ENCODE measurements at places on chromosomes 2 and 18. TPM values are rescaled to one million over a fixed set of nuclear protein-coding genes. Genes with fewer than 3 reads are reported as not detected.

Gene DLX1
- not detected for total RNA-seq

DNA sequence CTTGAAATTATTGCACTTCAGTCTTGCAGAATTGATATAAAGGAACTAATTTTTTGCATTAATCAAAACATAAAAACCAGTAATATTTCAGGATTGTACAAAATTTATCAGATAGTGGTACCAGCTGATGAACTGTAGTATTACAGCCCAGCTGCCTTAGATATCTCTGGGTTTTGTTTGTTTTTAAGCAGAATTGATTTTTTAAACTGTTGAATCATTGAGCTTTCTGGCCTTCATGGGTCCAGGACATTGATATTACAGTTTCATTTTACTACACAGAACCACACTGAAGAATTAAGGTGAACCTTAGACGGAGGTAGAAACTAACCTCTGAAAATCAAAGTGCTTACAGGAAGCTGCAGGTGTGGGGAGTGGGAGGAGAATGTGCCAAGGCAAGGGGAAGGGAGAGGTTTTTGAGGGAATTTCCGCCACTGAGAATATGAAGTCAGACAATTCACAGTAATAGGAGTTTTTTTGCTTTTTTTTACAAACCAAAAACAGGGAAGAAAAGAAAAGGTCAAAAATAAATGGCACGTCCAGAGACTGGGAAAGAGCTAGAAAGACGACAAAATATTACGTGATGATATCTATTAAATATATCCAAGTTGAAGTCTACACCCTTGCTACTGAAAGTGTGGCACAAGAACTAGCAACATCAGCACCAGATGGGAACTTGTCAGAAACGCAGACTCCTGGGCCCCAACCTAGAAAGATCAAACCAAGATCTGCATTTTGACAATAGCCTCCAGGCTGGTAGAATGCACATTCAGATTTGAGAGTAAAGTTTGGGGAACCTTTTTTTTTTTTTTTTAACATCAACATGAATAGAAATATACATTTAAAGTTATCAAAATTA, 40.8 kb upstream of the SPAG16 start:
- DNase-seq: no peak

GRCh38 chr2:233015019-233015645, 2.1 kb upstream of the NGEF start:
- no peak for DNase-seq

Gene C1GALT1C1L
- not detected for total RNA-seq

Gene MPP4
- not detected for total RNA-seq

GRCh38 chr2:152710713-152711112, 6.5 kb downstream of the PRPF40A start:
- no peak for DNase-seq

Gene CRACDL
- not detected for total RNA-seq

DNA sequence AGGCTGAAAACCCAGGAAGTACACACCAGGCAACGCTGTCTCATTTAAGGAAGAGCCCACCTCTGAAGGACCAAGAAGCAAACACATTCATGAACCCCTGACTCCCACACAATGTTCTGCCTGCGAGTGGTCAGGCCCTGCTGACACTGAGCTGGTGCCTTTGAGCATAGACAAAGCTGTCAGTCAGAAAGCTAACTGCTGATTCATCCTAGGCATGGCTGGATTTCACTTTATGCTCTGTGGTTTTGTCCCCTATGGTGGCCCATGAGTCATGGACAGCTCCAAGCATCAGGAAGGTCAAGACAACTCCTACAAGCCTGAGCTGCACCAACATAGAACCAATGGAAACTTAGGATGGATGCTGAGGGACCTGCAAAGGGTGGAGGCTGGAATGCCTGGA, 78.9 kb downstream of the UXS1 start:
- no peak for DNase-seq

DNA sequence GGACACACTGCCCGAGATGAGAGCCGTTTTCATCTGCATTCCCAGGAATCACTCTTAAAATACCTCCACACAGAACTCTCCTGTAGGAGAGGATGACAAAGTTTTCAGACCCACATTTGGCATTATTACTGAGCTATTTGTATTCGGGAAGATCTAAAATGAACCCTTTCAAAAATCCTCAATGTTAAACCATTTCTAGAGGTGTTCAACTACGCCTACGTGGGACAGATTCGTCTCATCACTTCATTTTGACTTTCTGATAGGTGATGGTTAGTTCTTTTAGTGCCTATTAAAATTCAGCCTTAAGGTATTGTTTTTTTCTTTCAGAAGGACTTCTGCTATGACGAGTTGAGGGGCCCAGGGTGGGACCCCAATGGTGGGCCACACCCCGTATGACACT, 71.4 kb upstream of the MGAT4A start:
- DNase-seq: no peak

DNA sequence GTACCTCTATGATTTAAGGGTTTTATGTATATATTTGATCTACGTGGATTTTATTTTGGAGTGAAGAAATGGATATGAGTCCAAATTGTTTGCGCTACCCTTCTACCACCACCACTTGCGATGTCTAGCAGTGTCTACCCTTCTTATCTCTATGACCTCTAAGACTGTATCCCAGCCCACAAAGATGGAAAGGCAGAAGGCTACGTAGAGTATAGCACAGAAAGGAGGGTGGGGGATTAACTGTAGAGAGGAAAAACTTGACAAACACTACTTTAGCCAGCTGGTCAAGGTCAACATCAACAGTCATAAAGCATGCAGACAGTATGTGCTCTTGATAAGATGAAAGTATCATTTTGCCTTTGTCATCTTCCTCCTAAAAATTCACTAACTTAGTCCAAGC, 14.4 kb downstream of the ITSN2 start:
- no peak for DNase-seq

- DNase-seq: peak; percentile 96
Measured at GRCh38 chr18:50266248-50266704, at the start of gene CFAP53. CFAP53 (minus strand) TSS chr18:50266495; CDS start chr18:50266404, 91 bp downstream.

DNA sequence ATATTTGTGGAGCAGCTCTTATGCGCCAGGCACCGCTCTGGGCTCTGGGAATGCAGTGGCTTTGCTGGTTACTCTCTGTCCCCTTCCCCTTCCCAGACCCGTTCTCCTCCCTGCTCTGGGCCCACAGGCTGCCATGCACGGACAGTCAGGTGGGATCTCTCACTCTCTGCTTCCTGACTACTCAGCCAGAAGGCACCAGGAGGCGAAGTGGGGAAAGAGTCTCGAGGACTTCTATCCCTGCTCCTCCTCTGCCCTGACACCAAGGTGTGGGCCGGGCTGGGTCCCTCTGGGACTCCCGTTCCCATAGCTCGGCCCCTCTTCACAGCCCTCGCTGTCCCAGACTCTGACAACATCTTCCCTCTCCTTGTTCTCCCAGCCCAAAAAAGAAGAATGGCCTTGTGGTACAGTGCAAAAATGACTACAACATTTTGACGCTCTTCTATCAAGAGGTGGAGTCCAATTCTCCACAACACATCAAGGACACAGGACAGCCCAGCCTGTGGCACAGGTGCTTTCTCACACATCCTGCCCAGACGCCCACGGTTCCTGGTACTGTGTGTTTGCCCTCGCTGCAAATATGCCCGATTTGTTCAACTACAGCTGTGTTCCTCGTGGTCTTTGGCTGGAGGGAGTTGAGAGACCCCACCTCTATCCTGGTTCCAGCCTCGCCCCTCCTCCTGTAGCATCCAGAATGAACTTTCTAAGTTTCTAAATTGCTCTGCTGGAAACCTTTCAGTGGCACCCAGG, 14.0 kb upstream of the DUSP2 start:
- DNase-seq: no peak

Gene RGPD4
- not detected for total RNA-seq

Gene CD207
- total RNA-seq: 1.8 TPM

DNA sequence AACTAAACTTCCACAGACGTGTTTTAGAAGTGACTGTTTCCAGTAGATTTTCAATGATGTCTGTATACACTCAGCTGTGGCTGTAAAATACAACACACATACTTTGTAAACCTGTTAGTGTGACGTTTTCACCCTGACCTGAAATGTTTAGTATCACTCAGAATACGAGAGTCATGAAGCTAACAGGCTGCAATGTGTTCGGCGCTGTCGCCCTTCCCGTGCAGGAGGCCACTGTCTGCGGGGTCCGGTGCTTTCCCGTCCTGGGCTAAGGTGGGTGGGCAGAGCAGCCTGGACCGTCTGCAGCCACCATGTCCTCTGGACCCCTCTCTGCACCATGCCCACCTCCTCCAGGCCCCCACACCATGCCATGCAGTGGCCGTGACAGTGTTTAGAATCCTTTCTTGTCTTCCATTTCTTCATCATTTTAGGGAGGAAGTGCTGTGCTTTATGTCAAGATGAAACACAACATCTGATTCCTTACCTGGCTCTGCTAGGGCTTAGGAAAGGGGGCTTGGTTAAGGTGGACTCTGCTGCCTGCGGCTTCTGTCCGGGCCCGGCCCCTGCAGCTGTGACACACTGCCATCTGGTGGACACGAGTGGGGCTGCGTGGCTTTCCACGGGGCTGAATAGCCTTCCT, 53.8 kb upstream of the RBM44 start:
- peak; percentile 73 for DNase-seq

GRCh38 chr2:16069933-16070647, 129.7 kb downstream of the MYCN start:
- no peak for DNase-seq

DNA sequence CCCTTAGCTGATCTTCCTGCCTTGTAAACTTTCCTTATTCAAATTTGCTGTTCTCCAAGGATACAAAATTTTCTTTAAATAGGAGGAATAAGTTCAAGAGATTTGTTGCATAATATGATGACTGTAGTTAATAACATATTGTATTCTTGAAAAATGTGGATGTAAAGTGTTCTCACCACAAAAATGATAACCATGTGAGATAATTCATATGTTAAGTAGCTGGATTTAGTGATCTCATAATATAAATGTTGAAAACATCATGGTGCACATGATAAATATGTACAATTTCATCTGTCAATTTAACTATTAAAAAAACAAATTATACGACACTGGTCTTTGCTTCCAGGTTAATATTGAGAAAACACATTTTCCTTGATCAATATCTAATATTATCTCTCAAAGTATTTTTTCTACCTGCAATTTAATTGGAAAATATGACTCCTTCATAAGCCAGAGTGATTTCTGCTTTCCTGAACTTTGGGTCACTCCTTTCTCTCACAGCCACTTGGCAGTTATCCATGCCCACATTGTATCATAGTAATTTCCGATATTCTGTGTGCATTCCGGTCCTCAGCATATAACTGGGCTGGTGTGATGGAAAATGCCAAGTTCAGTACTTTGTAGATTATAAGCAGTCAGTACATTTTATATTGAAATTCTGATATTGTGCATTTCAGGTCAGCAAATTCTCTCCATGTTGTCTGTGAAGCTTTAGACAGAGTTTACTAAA, 152.6 kb downstream of the GULP1 start:
- no peak for DNase-seq

DNA sequence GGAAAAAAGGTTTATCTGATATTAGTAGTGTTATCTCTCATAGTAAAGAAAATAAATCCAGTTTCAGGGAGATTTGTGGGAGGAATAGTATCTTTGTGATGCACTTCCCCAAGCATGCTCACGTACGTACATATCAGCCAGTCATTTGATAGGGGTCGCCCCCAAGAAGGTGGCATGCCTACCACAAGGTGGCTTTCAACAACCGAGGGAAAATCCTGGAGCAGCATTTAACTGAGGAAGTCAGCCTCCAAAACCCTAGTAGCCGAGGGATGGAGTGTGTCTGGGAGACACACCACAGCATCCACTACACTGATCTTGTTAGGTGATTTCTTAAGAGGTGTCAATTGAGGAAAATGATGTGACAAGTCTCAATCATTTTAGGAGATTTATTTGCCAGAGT, 623.9 kb downstream of the NYAP2 start:
- no peak for DNase-seq

All from natural killer cell treated with Interleukin-12 subunit alpha and Interleukin-12 subunit beta and Interleukin-15 and Interleukin-18, amount 100 ng/mL, for 72 hours (primary cell).